Activated gamma-delta T cell treated with Interleukin-2 at 50 U/mL for 16 hours (primary cell): ENCODE measurements at places on chromosomes 2 and 18.

GRCh38 chr2:42390401-42390969 lies 29.5 kb upstream of the COX7A2L start:
- DNase-seq, result no peak

DNA sequence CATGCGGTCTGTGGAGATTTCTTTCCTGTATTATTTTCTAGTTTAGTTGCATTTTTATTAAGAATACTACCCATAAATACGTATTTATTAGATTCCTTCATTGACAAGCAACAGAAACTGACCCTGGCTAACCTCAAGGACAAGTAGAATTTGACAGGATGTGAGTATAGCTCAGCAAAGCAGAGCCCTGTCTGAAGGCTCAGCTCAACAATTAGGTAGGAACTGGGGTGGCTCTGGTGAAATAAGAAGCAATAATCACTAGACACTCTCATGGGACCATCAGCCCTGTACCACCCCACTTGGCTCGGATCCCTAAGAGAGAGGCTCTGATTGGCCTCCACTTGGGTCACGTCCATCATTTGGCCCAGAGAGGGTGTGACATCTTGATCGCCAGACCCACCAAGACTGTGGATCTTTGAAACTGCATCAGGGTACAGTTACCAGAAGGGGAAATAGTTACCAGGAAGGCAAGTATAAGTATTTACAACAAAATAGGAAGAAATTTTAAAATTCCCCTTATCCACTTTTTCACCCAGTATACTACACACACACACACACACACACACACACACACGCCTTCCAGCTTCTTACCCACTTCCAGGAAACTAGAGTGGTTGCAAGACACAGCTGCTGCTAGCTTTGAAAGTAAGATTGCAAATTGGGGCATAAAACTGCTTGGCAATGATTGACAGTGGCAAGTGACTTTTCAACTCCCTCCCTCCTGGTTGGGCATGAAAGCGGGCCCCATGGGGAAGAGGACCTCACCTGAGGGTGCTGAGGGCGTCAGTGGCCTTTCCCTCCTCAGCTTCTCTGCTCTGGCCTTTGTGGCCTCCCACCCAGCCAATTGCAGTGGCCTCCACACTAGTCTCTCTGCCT lies 41.8 kb downstream of the KCTD18 start:
- DNase-seq, result peak; percentile 29

DNA sequence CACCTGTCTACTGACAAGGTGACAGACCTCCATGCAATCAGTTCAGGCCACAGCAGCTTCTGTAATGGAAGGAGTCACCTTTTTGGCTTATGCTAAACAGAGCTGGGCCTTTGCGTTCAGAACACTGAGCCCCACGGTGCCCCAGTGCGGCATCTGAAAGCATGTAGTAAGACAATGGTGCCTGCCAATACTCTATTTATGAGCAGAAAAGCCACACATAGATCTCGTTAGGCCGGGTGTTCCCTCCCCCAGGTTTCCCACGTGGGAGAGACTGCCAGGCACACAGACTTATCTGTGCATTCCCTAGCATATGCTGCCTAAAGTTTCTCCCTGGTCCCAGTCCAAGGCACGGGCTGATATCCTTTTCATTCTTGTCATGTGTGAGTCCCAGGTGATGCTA lies 150.9 kb downstream of the ACTR3 start:
- no peak for DNase-seq

- no peak for DNase-seq
These were observed 221.6 kb upstream of the SP5 start for GRCh38 chr2:170493426-170494097.

DNA sequence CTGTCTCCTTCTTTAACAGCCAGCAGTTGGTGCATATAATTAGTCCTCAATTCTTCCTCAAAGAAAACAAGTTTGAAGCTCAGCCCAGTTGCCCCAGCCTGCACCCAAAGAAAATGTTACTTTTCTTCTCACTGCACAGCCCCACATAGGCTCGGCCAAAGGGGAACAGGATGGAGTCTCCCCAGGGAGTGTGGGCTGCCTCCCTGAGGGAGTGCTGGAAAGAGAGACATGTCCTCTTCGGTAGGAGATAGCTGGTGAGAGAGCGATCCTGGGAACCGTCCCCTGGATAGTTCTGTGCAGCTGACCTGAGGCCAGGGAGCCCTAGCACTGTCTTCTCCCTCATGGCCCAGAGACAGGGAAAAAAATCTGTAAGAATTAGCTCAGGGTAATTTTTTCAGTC lies 37.9 kb upstream of the CD207 start:
- DNase-seq, result no peak

- DNase-seq, result no peak
These were observed 523.3 kb upstream of the VRK2 start for GRCh38 chr2:57523304-57523703.

DNA sequence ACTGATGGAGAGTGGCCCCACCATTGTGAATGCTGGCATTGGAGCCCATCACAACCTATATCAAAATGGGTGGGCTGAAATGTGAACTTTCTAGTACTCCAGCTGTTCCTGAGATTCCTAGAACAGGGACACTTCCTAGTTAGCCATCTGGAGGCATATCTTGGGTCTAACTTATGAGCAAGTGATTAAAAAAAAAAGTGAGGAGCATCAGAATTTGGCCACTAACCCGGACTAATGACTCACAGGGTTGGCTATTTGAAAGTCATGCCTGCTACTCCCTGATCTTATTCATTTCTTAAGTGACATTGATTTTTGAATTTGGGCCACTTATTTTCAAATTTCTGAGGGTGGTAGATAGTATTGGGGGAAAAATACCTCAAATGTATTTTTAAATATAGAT lies 216.6 kb downstream of the HRH4 start:
- no peak for DNase-seq

DNA sequence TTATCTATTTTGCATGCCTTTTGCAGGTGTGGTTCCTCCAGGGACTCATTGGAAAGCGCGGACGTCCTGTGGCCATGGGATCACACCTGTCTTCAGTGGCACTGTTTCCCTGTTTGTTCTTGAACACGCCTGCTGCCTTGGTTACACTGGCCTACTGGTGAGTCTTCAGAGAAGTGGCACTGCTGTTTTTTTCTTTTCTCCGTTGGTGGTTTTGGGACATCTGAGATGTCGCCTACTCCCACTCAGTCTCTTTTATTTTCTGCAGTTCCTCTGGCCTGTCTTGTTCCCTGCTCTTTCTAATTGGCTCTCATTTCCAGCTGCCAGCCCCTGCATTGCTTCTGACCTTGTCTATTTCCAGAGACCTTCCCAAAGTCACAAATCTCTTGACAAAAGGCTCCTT lies 35.7 kb upstream of the POU3F3 start:
- no peak for DNase-seq

- DNase-seq, result no peak
These were observed 193.5 kb upstream of the SMAD2 start for GRCh38 chr18:48123941-48124340.

DNA sequence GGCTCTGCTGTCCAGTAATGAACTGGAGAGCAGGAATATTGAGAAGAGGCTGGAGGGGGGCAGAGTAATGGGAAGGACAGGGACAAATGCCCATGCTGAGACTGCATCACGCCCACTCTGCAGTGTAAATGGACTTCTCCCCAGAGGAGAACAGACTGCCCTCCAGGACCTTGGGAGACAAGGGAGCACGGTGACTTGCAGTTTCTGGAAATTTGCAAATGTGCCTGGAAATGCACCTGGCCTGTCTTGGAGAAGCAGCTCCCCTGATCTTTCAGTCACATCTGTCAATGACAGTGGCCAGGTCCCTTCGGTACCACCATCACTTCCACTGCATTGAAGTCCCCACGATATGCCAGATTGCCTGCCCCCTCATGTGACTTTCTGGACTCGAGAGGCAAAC lies 178.7 kb upstream of the SH3BP4 start:
- no peak for DNase-seq

DNA sequence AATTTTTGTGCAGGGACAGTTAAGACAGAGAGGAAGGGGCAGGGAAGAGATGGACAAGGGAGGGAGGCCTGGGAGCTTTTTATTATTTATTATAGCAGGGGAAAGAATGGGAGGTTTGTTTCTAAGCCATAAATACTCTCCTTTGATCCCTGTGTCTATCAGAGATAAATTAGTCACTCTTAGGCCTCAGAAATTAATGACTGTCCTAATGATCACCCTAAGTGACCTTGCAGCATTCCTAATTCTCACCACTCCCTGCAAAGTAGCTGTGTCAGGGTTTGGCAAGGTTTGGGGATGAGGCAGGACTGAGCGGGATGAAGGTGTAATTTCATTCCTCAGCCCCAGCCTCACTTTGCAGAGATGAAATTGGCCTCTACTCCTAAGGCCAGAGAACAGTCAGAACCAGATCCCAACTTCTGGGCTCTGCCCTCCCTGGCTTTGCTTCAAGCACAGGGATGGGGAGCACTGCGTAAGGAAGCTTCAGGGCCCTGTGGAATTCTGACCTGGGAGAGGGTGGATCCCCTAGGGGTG lies 95.0 kb downstream of the TMEM17 start:
- DNase-seq, result no peak

- DNase-seq, result no peak
These were observed 21.4 kb downstream of the SFXN5 start for GRCh38 chr2:73050121-73050545.

- no peak for DNase-seq
These were observed 88.7 kb downstream of the TPO start for GRCh38 chr2:1501991-1502390.

- peak; percentile 41 for DNase-seq
These were observed 939 bp downstream of the DOCK10 start for GRCh38 chr2:225041207-225041850.

DNA sequence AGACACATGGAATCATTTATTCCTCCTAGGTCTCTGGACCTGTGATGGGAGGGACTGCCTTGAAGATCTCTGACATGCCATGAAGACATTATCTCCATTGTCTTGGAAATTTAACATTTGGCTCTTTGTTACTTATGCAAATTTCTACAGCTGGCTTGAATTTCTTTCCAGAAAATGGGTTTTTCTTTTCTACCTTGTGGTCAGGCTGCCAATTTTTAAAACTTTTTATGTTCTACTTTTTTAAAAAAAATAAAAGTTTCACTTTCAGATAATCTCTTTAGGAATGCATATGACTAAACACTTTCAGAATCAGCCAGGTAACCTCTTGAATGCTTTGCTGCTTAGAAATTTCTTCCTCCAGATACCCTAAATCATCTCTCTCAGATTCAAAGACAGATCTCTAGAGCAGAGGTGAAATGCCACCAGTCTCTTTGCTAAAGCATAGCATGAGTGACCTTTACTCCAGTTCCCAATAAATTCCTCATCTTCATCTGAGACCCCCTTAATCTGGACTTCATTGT lies 209.6 kb downstream of the RPRM start:
- DNase-seq, result no peak

DNA sequence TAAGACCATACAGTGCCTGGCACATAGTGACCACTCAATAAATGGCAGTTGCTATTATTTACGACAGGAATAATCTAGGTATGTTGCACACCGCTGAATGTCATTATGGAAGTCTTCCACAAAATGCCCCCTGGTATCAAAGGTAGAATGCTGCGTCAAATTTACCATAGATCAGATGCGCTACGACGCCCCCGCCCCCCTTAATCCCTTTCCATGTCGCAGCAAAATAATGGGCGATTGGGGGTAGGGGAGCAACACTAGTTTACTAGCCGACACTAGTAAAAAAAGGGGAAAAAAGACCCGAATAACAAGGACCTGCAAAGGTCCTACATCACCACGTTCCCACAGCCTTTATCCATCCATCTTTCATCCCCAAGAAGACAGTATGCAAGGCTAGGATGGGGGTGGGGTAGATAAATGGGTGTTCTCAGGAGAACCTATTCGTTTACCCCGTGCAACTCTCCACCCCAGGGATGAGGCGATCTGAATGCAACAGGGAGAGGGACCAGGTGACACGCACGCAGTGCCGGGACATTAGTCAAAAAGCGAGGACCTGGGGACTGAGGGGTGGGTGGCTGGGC lies 455 bp downstream of the PREPL start:
- no peak for DNase-seq

- DNase-seq, result no peak
These were observed 108.7 kb upstream of the RAB6C start for GRCh38 chr2:129870685-129871241.
